ENCODE measurements at places on chromosomes 2 and 18. TPM values are rescaled to one million over a fixed set of nuclear protein-coding genes. Genes with fewer than 3 reads are reported as not detected.

DNA sequence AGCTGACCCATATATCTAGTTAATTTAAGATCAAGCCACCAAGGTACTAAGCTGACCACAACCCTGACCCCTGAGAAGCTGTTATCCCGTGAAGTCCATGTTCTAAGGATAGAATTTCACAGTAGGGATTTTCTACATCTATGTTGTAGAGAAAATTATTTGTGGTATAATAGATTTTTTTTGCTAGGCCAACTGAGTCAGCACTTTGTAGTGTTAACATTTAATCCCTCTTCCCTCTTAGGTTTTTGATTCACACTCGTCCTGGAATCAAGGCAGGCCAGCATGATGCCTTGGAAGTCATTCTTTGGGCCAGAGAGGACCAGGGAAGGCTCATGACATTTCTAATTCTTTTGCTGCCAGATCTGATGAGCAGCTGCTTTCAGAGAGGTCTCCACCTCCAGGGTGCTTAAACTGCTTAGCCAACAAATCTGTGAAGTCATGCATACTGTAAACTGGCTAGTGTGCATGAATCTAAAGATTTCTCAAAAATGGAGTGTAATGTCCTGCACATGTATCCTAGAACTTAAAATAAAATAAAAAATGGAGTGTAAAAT lies 102.5 kb downstream of the RBM43 start:
- no peaks in the 10 kb centered on the region for H3K36me3 ChIP-seq
- H3K4me1 ChIP-seq, result peaks cover 8% of the 10 kb centered on the region
- no peak overlapping the region for H3K4me3 ChIP-seq
- no peak overlapping the region for H3K27ac ChIP-seq

DNA sequence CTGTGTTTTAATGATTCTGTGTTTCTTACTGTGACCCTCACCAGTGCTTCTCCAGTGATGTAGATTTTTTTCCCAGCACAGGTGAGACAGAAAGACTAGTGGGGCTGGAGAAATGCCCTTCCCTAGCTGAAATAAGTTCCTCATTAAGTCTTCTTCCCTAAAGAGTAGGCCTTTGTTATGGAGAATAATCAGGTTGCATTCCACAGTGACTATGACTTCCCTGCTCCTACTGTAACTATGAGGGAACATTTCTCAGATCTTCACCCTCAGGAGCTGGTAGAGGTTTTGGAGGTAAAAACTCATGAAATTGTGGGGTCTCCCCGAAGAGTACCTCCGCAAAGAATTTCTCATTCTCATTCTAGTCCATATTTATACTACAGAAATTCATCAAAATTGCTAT lies 286.2 kb downstream of the GRB14 start:
- H3K4me3 ChIP-seq, result no peak overlapping the region
- no peaks in the 10 kb centered on the region for H3K4me1 ChIP-seq
- H3K27ac ChIP-seq, result no peak overlapping the region
- no peak for DNase-seq
- H3K36me3 ChIP-seq, result no peaks in the 10 kb centered on the region
- H3K27me3 ChIP-seq, result no peaks in the 10 kb centered on the region

DNA sequence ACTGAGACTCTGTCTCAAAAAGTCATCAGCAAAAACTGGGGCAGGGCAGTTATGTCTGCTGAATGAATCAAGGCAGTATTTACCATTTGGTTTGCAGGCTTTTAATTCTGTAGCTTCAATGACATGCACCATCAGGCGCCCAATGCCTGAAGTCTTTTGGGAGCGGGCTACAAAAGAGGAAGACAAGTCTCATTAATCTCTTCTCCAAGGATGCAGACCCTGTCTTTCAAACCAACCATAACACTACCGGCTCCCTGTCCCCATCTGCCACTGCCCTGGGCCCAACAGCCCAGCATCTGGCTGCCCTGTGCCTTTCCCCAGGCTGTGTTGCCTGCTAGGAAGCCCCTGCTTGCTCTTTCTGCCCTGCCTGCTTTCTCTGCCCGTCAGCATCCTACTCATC lies 30.3 kb downstream of the FAM228A start:
- H3K4me1 ChIP-seq, result peaks cover 7% of the 10 kb centered on the region
- no peaks in the 10 kb centered on the region for H3K36me3 ChIP-seq
- H3K4me3 ChIP-seq, result no peak overlapping the region

DNA sequence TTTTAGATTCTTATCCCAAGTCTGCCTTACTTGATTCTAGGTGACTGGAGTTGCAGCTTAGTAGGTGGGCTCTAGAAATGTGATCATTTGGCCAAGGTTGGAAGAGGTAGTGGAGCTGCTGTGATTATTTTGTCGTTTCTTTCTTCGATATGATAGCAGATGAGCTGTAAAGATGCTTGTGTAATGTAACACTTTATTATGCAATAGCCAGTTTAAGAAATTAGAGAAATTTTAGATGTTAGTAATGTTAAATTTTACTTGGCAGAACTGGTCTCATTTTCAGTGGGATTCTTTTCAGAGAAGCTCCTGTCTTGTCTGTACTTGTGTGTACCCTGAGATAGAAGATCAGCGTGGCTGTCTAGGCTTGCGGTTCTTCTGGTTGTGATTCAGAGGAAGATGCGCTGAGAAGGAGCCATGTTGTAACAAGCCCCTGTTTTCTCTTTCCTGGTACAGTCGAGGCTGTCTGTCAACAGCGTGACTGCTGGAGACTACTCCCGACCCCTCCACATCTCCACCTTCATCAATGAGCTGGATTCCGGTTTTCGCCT lies 9.3 kb downstream of the TSN start:
- H3K36me3 ChIP-seq, result peaks cover 2% of the 10 kb centered on the region
- H3K27me3 ChIP-seq, result no peaks in the 10 kb centered on the region
- no peak overlapping the region for H3K4me3 ChIP-seq
- H3K27ac ChIP-seq, result no peak overlapping the region
- no peaks in the 10 kb centered on the region for H3K4me1 ChIP-seq

GRCh38 chr18:78984941-78985784 lies 5.5 kb downstream of the SALL3 start:
- peaks cover 5% of the 10 kb centered on the region for H3K4me1 ChIP-seq
- no peaks in the 10 kb centered on the region for H3K36me3 ChIP-seq
- H3K27ac ChIP-seq, result no peak overlapping the region
- H3K27me3 ChIP-seq, result peaks cover 90% of the 10 kb centered on the region

DNA sequence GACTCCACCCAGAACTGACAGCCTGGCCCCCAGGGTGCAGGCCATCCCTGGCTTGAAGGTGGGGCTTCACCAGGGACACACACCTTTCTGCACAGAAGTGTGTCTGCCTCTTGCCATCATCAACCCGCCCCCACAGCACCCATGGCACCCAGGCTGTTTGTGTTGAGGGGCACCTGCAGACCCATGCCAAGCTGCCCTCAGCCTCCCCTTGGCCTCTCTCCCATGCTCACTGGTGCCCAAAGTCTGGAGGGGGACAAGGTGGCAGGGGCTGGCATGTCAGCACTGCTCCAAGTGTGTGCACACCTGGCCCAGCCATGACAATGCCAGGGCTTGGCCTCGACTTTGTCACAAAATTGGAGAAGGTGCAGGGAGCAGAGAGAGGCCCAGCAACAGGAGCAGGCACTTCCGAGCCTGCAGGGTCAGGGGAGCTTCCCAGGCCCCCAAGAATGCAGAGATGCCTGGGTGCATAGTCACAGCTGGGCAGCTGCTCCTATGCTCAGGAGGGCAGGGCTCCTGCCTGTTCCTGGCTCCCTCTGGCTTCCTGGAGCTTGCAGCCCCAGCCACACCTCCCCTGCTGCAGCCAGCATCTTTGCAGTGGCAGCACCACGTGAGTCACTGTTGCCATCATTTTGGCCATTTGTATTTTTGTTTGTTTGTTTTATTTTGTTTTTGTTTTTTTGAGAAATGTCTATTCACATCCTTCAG lies 280.6 kb upstream of the UBE2E3 start:
- H3K27me3 ChIP-seq, result no peaks in the 10 kb centered on the region
- H3K4me1 ChIP-seq, result peaks cover 6% of the 10 kb centered on the region
- no peak for DNase-seq
- H3K27ac ChIP-seq, result no peak overlapping the region

Gene ZSWIM2
- total RNA-seq, result not detected

Gene CYBRD1
- 66.1 TPM for total RNA-seq
